HS-5 (cell line): ENCODE measurements at places on chromosomes 3 and 15.

GRCh38 chr3:100420885-100421284 is 19.5 kb downstream of the LNP1 start:
- no peak for DNase-seq

DNA sequence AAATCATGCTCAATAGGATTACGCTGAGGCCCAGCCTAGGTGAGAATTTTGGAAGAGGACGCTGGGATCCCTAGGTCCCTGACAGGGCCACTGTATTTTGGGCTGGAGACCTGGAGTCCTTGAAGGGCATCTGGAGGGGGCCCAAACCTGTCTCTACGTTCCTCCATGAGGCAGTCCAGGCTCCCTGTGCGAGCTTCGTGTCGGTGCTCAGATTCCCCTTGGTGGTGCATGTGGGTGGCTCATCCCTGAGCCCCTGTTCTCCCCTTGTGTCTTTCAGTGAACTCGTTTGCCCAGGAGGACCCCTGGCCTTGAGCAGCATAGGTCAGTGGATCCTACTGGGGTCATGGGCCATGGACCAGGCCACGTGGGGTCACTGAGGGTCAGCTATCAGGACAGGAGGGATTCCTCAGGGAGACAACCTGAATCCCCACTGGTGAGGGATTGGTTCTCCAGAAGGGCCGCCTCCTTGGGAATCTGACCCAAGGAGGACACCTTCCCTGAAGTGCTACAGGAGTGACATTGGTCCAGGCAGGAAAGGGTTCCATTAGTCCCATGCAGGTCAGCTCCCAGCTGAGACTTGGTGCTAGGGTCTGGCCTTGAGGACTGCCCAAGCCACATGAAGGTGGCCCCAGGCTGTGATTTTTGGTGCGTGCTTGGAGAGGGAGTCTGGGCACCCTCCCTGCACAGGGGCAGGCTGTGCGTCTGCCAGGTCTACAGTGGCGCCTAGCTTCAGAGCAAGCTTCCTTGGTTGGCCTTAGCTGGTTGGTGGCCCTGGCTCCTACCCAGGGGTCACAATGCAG is 229.8 kb downstream of the SNRPN start:
- no peak for DNase-seq

GRCh38 chr15:73753250-73754130 is at the start of gene INSYN1:
INSYN1 (minus strand) TSS chr15:73753351; CDS start chr15:73751130, 2,221 bp downstream.
- DNase-seq: no peak

DNA sequence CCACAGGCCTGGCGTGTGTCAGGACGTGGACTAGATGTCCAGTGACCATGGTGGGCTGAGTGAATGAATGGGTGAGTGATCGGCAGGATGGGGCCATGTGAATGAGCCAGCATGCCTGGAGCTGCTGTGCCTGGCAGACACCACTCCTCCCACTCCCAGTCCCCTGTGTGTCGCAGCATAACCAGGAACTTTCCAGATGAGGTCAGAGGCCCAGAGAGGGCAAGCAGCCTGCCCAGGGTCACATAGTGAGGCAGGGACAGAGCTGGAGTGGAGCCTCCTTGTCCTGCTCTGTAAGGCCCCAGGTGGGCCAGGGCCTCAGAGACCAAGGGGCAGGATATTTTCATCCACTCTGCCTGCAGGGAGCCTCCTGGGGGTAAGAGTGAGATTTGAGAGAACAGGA is 6.4 kb downstream of the IQSEC1 start:
- DNase-seq: no peak

GRCh38 chr3:44942202-44942921 is 33.6 kb downstream of the ZDHHC3 start:
- DNase-seq: peak; percentile 34

GRCh38 chr3:191136347-191136746 is 62.7 kb upstream of the OSTN start:
- no peak for DNase-seq

GRCh38 chr15:93515256-93516051 is 426.4 kb upstream of the RGMA start:
- DNase-seq: no peak

DNA sequence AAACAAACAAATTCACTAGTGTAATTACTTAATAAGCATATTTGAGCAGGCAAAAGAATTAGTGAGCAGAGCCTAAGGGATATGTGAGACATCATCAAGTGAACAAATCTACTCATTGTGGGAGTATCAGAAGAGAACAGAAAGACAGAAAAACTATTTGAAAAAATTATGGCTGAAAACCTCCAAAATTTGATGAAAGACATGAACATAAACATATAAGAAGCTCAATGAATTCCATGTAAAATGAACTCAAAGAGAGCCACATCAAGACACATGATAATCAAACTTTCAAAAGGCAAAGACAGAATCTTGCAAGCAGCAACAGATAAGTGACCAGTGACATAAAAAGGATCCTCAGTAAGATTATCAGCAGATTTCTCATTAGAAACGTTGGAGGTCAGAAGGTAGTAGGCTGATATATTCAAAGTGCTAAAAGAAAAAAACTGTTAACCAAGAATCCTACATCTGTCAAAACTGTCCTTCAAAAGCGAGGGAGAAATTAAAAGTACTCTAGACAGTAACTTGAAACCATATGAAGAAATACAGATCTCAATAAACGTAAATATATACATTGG is 83.0 kb upstream of the UBP1 start:
- DNase-seq: no peak
